ENCODE measurements at places on chromosomes 5 and 9. TPM values are rescaled to one million over a fixed set of nuclear protein-coding genes. Genes with fewer than 3 reads are reported as not detected.

DNA sequence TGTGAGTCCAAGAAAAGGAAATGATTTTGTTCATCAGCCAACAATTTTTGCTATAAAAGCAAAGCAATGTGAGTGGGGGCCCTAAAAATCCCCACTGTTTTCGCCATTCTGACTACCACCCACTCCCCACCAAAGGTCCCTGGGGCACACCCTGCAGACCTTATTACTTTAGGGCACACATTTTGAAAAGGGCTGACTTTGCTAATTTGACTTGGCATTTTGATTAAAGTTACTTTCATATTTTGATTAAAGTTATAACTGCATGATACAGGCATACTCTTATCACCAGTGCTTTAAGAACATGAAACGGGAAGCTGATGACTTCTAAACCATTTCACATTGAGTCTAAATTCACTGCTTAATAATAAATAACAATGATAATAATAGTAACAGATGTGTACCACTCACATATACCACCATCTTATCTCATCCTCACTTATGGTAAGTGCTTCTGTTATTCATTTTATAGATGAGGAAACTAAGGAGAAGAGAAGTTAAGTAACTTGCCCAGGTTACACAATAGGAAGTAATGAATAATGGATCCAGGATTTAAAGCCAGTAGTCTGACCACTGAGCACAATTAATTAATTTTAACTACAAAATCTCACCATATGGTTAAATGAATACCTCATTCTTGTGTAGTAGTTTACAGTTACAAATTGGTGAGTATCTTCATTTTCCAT lies 25.4 kb upstream of the NR3C1 start:
- no peak for DNase-seq

GRCh38 chr5:1162751-1163150 lies 38.6 kb upstream of the SLC6A19 start:
- no peak for DNase-seq

DNA sequence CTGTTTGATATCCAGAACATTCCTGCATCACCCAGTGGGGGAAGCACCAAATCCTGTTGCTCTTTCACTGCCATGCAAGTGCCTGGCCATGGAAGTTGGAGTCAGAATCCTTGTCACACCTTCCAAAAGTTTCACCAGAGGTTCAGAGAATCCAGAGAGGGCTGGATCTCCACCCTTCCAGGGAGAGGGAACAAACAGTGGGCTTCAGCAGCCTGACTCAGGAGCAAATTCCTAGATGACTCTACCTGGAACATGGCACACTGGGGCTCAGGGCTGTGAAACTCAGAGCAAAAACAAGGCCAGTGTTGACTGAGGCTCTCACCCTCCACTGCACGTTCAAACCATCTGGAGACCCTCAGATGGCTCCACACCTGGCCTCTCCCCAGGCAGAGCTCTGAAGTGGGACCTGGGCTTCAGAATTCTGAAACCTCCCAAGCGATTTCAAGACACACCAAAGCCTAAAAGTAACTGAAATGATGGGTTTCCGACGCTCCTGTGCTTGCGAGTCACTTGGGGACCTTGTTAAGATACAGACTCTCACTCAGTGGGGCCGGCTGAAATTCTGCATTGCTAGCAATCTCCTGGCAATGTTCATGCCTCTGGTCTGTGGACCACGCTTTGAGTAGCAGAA lies 205.9 kb downstream of the AUH start:
- no peak for DNase-seq

DNA sequence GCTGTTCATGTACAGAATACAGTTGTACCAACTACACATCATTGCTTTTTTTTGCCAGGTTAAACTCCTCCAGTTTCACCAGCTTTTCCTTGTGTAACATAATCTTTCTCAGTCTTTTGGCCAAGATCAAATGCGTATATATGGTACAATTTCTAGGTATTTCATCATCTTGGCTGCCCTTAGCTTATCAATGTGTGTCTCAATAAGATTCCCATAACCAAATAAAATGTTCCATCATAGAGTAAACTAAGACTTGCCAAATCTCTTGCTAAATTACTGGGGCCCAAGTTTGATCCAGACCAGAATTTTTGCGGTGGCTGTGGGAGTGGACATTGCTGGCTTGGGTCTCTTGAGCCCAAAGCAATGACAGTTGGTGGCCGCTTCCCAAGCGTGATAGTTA lies 24.3 kb upstream of the ERBIN start:
- no peak for DNase-seq

GRCh38 chr5:15533129-15533893 lies 33.3 kb downstream of the FBXL7 start:
- DNase-seq, result no peak

The PCDHB3 gene
- 1.1 TPM for total RNA-seq

The SPATA31A3 gene
- total RNA-seq, result not detected
